ENCODE measurements at places on chromosomes 1 and 21.
A peak's percentile ranks its signal among the peaks of the same experiment; 100 is the strongest.

DNA sequence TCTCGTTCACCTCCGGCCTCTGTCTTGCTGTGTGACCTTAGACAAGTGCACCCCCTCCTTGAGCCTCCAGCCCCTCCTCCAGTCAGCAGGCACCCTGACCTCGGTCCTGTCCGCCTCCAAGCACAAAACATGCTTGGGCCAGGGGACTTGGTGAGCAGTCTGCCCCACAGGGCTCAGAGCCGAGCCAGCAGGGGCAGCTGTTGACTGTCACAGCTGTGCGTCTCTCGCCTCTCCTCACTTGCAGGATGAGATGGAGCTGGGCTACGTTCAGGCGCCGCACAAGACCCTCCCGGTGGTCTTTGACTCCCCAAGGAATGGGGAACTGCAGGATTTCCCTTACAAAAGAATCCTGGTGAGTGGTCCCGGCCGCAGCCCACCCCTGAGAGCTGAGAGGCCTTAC, 24.2 kb downstream of the PADI3 start:
- no peak for DNase-seq

DNA sequence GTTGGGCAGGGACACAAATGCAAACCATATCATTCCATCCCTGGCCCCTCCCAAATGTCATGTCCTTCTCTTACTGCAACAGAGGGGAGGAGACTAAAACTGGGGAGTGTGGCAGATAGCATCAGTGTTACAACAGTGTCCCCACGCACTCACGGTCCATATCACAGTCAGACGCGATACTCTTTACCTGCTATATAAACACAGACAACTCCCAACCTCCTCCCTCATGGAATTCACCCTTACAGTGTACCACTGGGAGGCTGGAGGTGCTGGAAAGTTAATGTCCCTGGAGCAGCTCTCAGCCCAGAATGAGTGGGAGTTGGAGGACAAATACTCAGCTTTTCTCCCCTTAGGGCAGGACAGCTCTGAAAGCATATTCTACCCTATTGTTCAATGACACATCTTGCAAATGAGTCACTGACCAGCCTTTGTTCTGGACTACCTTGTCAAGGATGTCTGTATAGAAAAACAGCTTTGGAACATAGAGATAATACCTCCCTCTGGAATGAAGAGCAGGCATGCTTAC, 445.9 kb downstream of the SETD4 start:
- DNase-seq: no peak

DNA sequence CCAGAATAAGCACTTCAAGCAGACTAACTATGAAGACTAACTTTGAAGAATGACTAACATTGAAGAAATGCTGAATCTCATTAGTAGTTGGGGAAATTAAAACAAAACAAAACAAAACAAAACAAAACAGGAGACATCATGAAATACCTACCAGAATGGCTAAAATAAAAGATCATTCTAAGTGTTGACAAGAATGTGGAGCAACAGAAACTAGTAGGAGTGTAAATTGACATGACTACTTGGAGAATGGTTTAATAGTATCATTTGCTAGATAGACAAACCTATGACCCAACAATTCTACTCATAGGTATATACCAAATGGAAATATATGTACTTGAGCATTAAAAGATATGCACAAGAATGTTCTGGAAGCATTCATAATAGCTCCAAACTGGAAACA, 18.9 kb upstream of the ZFP69B start:
- DNase-seq: no peak

DNA sequence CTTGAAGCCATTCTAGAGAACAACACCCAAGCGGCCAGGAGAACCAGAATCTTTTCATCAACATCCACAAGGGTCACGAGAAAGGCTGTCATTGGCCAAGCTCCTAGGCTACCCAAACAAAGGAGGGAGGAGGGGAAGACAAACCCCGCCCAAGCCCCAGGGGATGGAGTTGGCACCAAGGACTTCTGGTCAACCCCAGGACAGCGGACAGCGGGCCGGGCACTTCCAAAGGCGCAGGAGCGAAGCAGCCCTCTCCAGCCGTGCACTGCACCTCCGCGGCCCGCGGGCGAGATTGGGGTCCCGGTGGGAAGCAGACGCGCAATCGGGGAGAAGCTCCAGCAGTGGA, at the start of gene CLIC6:
Gene CLIC6 (plus strand): TSS at position 192 of the 346 bp plus-strand sequence. CDS start 395 bp downstream, outside the sequence.
- DNase-seq: no peak

GRCh38 chr21:43921979-43922945, 57.2 kb downstream of the AGPAT3 start:
- peak; percentile 32 for DNase-seq

GRCh38 chr1:145961425-145962156, 2.8 kb downstream of the ANKRD34A start:
- no peak for DNase-seq

DNA sequence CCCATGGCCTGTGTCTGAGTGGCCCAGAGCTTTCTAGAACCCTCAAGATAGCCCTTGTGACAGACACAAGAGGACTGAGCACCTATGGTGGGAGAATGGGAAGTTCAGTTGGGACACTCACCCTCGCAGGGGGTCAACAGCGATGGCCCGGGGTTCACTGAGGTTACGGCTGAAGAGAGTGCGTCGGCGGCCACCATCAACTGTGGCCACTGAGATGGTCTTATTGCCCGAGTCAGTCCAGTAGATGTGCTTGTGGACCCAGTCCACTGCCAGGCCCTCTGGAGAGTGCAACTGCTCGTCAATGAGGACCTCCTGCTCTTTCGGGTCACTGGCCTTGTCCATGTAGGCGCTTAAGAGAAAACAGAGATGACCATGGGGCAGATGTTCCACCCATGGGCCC, 25.7 kb upstream of the MAGOH start:
- no peak for DNase-seq

- DNase-seq: no peak
These were observed 15.7 kb upstream of the A3GALT2 start for GRCh38 chr1:33336580-33336979.

- DNase-seq: no peak
These were observed 933 bp downstream of the C1orf35 start for GRCh38 chr1:228101994-228102790.

GRCh38 chr1:76090283-76091203, 16.0 kb downstream of the ST6GALNAC3 start:
- no peak for DNase-seq

GRCh38 chr1:18886003-18886335, 16.4 kb downstream of the ALDH4A1 start:
- DNase-seq: no peak

- no peak for DNase-seq
These were observed 13.1 kb downstream of the SLC5A9 start for GRCh38 chr1:48235652-48236051.

DNA sequence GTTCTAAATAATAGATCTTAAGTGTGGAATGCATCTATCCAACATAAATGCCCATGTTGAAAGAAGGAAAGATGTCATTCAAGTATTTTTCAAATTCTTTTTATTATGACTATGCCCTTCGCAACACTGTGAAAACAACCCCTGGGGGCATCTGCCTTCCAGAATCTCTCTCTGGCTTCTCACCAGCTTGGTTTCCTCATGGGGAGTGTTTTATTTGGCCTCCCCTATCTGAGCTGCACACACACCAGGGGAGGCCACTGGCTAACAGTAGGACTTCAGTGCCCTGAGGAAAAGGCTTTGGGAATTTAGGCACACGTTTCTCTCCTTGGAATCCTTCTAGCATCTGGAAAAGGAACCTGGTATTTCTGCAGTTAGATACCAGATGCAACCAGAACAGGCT, 130.6 kb downstream of the EDEM3 start:
- no peak for DNase-seq

DNA sequence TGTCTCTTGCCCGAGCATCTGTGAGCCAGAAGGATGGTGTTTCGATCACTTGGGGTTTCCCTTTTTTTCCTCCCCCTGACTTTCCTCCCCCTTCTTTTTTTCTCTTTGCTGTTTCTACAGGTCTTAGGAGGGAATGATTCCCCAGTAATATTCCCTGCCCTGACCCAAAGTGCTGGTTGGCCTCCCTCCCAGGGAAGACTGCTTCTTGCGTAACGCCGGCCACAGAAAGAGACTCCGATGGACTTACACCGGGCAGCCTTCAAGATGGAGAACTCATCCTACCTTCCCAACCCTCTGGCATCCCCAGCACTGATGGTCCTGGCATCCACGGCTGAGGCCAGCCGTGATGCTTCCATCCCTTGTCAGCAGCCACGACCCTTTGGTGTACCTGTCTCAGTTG, 6.8 kb downstream of the RNF220 start:
- no peak for DNase-seq

- no peak for DNase-seq
These were observed 922 bp downstream of the PEX11B start for GRCh38 chr1:145917595-145917994.

DNA sequence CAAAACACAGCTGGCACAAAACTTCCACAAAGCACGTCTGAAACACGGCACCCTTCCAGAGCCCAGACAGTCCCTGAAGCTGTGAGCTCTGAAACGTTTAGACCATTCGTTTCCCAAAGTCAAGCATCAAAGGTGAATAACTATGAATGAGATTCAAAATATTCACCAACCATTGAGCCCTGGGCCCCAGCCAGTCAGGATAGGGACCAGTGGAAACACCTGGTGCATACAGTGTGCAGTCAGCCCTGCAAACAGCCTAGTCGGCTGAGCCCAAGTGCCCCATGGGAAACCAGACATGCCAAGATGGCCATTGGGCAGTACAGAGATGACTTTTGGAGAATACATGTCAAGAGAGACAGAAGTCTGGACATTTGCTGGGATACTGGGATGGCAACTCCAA, 90.4 kb upstream of the EDN2 start:
- DNase-seq: no peak

- no peak for DNase-seq
These were observed 571 bp downstream of the MARCKSL1 start for GRCh38 chr1:32335535-32335789.

DNA sequence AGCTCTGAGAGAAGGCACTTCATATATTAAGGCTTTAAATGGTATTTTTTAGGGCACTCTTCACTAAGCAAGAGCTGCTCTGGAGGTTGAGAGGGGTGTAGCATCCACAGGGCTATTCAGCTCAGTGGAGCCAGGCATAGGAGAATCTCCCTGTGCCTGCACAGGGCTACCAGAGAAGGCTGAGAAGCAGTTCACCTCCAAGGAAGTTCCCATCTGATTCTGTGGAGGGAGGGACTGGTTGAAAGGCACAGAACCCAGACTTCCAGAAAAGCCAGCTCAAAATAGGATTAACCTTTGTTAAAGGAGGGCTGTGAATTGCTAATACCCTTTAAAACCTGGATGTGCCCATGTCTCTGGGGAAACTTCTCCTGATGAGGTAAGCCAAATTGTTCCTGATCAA, 304.5 kb downstream of the TTLL7 start:
- no peak for DNase-seq

DNA sequence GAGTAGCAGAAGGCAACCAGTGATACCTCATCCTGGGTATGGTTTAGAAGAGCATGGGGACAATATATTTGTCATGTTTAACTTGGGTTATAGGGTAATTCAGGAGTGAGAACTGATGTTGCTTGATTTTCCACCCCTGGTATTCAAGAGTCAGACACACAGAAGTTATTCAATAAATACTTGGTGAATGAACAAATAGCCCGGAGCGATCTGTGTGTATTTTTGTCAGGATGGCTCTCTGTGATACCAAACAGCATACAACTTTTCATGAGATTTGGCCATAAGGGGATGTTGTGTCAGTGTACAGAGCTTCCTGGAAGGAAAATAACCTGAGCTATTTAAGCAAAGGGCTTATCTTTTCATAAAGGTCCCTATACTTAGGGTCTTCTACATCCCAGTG, 270.2 kb upstream of the C1orf87 start:
- DNase-seq: no peak

GRCh38 chr1:209866201-209866600, 38.4 kb downstream of the UTP25 start:
- DNase-seq: no peak

Data from stimulated activated CD4-positive, alpha-beta T cell treated with anti-CD3 and anti-CD28 coated beads, Interleukin-12 subunit alpha, Interleukin-12 subunit beta, amount 100 ng/mL, for 48 hours (primary cell).